ENCODE measurements at places on chromosomes 13 and 19.
A peak's percentile ranks its signal among the peaks of the same experiment; 100 is the strongest.

- DNase-seq: no peak
Measured at GRCh38 chr19:2359992-2360685, at the start of gene TMPRSS9. Gene TMPRSS9 (plus strand): TSS chr19:2360265. CDS start chr19:2389786, 29,521 bp downstream.

GRCh38 chr19:7795555-7796161 is 32.6 kb downstream of the CLEC4M start:
- DNase-seq: peak; percentile 84

DNA sequence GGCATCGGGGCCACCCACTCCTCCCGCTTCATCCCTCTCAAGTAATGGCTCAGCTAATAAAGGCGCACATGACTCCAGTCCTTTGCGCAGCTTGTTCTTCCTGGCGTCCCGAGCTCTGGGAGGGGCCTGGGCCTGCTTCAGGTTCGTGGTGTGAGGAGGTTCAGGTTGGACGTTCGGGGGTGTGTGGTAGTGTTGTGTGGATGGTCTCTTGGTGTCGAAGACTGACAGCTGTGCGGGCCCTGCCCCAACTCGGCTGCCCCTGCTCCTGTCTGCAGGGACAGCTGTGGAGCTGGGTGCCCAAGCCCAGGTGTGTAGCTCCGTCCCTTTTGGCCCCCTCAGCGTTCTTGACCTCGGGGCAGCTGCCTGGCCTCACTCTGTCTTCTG is 2.2 kb downstream of the RPS15 start:
- DNase-seq: no peak

DNA sequence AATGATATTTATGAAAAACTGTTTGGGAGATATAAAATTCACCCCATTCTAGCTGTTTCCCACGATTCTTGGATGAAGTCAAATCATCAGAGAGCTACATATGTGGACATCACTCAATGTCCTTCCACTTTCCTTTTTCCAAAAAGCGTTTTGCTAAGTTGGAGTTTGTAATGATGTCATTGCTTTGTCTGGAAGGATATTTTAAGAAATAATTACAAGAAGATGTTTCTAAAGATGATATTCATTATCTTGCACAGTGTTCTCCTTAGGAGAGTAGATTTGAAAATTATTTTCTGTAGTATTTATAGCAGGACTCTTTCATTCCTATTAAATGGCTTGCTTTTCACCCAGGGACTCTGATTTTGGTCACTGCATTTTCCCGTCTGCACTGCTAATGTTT is 851.2 kb downstream of the EFNB2 start:
- no peak for DNase-seq

DNA sequence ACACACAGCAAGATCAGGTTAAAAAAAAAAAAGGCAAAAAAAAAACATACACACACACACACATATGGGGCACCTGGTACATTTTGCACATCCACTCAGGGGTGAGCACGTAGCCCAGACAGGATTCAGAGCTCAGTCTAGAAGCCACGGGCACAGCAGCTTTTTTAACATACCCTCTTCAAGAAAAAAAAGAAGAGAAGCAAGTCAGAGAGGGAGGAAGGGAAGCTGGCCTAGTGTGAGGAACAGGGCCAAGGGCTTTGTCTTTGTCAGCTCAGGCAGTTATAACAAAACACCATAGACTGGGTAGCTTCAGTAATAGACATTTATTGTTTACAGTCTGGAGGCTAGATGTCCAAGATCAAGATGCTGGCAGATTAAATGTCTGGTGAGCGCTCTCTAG is 2.3 kb upstream of the TPM4 start:
- no peak for DNase-seq

DNA sequence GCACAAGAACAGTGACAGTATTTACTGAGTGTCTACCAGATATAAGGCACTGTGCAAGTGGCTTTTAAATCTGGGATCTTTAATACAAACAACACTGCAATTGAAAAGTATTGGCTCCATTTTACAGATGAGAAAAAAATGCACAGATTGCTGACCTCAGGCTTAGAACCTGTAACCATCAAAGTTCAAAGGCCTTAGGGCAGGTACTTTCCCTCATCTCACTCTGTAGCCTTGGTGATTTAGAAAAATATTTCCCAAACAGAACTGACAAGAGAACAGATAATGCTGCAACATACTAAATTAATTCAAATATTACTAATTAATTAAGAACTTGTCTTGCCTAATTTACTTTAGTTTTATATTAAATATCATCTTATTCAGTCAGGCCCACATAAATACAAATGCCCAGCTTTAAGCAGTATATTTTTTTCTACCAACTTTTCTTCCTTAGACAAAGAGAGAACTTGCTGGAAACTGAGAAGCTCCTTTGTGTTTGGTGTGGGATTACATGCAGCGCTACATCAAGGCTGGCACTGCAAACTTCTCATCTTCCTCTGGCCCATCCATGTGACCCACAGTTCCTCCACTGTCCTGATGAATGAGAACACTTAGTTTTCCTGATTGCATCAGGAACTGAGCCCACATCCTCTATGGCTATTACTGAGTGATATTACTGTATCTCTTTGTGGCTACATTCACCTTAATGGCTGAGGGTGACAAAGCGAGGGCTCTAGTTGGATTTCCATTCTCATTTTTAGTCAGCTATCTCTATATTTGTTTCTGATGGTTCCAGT is 302.1 kb downstream of the ENOX1 start:
- no peak for DNase-seq

DNA sequence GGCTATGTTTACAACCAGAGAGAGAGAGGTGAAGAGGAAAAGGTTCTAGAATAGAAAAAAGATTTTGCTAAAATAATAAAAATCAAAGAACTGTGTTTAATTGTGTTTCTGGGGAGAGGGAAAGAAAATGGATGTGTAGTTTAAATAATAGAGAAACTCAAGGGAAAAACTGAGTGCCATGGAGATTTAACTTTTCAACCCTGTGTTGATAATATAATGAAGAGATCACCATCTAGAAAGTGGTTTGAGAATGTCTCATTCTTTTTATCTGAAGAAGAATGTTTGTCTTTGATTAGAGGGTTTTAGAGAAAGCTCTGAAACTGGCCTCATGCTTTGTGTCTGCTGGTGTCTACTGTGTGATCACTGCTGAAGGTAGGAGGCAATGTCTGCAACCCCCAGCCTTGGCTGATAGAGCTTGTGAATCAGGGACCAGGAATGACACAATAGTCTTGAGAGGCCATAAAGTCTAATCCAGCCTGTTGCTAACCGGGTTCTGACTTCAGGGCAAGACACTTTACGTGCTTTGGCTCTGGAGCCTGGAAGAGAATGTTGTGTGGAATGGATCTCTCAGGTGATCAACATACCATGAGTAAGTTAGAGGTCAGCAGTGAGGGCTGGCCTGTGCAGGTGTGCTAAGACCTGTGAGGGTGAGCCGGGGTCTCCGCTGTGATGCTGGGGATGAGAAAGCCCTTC is 5.4 kb downstream of the COL4A2 start:
- no peak for DNase-seq

DNA sequence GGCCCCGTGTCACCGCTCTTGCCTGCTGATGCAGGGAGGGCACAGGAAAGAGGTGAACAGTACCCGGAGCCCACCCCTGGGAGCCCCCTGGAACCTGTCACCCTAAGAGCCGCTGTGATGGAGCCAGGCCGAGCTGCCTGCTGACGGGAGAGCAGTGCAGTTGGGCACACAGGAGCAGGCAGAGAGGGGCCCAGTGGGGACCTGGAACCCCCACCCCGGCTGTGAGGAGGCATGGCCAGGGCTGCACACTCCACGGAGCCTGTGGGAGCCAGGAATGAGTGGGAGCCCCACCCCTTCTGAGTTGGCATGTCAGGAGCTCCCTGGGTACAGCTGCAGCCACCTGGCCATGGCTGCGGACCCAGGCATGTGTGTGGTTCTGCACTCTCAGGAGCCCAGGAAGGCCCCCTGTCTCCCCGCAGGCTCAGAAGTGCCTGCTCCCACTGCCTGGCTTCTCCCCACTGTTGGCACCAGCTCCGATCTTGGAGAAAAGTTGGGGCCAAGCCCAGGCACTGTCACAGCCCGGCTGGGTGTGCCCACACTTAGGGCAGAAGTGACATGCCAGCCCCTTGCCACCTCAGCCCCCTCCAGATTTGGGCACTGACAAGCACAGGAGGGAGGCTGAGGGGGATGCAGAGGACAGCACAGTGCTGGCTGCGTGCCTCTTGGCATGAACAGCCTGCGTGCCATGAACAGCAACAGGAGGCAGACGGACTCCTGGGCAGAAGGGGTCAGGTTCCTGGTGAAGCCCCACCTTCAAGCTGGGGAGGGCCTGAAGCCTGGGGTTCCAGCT is 6.3 kb downstream of the CFAP97D2 start:
- DNase-seq: no peak

DNA sequence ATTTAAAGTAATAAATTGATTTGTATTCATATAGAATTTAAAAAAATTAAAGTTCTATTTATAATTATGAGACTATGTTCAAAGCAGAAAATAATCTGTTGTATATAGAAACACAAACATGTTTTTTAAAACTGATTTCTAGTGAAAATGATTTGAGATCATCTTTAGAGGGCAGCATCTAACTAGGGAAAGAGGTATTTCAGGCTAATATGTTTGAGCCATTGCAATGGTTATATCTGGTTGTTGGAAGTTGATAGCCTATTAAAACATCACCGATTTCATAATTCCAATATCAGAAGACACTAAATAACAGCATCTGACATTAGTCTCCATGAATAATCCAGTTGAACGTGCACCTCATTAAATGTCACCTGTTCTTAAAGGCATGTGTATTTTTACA is 79.8 kb upstream of the SLITRK6 start:
- DNase-seq: no peak

Measured in NCI-H2227 treated with DMSO at 0.1 percent for 48 hours (cell line).